ENCODE measurements at places on chromosomes 6 and 20.

DNA sequence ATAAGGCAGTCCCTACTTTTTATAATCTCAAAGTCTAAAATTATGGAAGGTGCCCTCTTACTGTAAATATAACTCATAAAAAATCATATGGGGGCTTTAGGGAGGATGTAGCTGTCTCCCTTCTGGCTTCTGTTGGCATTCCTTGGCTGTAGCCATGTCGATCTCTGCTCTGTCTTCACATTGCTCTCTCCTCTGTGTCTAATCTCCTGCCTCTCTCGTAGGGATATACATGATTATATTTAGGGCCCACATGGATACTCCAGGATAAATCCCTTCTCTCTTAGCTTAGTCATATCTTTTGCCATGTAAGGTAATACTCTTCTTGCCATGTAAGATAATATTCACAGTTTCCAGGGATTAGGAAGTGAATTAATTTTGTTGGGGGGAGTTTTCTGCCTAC lies 28.6 kb downstream of the CDS2 start:
- no peak for DNase-seq

DNA sequence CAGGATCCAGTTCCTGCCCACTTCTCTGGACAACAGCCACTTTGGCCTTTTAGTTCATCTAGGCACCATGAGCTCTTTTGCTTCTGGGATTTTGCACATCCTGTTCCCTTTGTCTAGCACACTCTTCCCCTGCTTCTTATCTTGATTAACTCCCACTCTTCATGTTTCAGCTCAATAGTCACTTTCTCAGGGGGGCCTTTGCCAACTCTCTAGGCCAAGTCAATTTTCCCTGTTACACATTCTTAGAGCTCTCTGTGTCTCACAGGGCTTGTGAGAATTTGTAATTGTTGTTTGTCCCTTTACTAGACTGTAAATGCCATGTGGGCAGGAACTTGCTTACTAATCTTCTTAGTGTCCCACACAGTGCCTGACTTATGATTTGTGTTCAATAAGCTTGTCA lies 58.1 kb upstream of the EPB41L1 start:
- DNase-seq, result no peak

GRCh38 chr6:40325791-40326190 lies 261.4 kb downstream of the LRFN2 start:
- DNase-seq, result no peak

GRCh38 chr6:145886228-145886956 lies 71.8 kb upstream of the FBXO30 start:
- no peak for DNase-seq

DNA sequence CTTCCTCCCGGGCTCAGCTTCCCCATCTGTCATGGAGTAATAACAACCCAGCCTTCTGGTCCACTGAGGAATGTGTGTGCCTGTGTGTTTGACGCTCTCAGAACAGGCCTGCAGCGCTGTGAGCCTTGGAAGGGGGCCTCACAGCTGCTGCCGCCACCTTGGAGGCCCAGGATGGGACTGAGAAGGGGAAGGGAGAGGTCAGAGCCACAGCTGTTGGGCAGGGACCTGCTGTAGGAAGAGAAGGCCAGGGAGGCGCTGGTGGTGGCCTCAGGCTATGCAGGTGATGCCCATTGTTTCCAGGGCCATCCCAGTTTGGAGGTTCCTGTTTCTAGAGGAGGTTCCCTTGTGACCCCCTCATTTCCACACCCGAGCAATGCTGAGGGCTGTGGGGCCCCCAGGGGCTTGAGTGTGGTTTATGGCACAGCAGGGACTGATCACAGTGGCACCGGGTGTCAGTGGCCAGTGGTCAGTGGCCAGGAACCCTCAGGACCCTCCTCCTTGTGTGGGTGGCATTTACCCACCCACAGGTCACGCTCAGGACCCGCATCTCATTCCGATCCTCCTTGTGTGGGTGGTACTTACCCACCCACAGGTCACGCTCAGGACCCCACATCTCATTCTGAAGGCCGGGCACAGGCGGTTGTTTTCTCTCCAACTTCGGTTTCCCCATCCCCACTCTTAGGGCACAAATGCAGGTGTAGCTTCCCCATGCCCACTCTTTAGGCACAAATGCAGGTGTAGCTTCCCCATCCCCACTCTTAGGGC lies 14.0 kb downstream of the TPD52L2 start:
- no peak for DNase-seq

DNA sequence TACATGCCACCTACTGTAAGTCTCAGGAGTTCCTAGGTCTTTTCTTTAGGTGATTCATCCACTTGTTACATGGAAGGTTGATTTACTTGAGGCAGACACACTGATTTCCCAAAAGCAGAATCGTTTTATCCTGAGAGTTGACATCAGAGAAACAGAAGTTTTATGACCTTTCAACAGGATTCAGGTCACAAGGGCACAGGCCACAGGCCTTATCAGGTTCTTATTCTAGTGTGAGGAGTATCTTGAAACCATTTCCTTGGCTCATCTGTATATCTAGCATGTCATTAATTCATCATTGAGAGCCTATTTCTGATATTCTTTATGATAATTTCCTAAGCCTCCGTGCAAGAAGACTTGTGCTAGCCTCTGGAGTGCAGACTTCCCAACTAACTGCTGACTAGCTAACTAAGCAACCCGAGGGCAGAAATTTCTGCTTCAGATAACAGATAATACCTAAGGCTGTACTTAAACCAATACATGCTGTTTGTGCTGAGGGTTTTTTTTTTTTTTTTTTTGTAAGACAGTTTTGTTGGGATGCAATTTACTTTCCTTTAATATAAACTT lies 44.9 kb upstream of the RFPL4B start:
- DNase-seq, result no peak

DNA sequence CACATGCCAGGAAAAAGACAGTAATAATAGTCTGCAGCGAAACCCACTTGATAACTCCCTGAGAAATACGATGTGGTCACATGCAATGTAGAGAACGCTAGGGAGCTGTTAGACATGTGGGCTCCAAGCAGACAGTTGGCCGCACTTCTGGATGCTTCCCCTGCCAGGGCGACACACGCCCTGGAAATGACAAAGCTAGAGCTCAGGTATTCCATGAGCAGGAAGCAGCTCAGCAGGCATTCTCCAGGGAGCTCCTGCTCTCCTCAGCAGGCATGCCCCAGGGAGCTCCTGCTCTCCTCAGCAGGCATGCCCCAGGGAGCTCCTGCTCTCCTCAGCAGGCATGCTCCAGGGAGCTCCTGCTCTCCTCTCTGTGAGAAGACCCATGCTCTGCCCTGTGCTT lies 52.4 kb upstream of the NXT1 start:
- DNase-seq, result no peak

DNA sequence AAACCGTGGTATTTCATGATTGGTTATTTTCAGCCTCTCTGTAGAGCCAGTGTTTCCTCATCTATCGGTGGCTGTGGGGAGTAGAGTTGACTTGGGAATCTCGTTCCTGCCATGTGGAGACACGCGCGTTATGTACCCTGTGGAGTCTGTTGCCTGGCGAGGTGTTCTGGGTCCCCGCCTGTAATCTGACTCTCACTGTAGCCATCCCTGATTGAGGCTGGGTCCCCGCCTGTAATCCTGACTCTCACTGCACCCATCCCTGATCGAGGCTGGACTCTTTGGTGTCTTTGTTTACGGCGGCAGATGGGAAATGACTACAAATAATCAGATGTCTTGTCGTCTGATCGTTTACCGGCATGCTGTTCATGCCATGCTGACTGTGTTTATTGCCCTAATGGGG lies 153.9 kb downstream of the DTNBP1 start:
- no peak for DNase-seq

GRCh38 chr6:26372308-26373144 lies 7.5 kb downstream of the BTN3A2 start:
- no peak for DNase-seq

- peak; percentile 74 for DNase-seq
Measured at GRCh38 chr6:168061269-168062210, 17.5 kb downstream of the FRMD1 start.

DNA sequence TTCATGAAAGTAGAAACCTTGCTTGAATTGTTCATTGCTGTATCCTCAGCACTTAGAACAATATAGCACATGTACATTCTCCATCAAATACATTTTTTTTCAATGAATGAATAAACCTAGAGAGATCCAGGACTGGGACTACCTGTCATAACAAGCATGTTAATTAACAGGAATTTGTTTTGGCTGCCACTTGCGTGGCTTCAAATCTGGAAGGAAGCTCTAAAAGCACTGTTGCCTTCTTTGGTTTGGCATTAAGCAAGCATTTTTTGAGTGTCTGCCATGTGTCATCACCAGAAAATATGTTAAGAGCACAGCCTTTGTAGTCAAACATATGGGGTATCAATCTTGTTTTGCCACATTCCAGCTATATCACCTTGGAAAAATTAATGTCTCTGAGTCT lies 131.9 kb upstream of the BACH2 start:
- DNase-seq, result no peak

DNA sequence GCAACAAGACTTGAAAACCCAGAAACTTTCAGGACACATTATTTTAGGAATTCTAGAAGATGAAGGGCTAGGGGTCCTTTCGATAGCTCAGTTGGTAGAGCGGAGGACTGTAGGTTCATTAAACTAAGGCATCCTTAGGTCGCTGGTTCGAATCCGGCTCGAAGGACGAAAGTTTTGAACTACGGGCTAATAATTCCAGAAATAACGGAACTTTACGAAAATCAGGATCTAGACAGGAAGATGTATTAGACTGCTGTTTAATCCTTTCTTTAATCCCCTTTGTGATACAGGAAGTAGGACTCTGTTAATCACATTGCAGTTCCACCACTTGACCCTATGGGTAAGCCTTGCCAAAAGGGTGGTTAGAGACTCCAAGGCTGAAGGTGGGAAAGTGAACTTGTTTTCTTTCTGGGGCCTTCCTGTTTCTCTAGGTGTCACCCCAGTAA lies 21.2 kb upstream of the ABT1 start:
- DNase-seq, result no peak

All from NCI-H1436 (cell line).